G401 (cell line): ENCODE measurements at places on chromosomes 6 and 20.

DNA sequence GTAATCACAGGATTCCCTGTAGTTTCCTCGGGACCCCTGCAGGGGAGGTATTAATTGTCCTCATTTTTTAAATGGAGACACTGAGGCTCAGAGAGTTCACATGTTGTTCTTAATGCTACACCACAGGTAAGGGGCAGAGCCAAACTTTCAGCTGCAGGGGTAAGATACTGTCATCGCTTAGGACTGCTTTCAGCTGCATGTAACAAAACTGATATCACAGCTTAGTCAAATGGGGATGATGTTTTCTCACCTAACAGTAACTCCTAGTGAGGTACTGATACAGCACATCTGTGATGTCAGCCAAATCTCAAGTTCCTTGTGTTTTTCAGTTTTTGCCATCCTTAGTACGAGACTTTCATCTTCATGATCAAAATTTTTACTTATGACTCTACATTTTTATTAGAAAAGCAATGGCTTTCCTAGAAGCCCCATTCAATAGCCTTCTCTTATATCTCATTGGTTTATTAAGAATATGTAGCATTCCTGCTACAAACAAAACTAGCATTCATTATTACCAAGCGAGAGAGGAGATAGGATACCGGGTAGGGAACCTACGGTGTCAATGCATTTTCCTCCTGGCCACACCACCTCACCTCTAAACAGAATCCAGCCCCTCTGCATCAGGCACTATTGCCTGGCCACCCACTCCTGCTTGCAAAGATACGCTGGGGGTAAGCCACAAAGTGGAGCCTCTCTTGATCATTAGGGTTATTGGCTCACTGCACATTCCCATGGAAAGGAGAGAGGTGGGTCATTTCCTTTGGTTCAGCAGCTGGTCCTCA, 557.5 kb downstream of the CD83 start:
- DNase-seq = no peak

- DNase-seq = no peak
Observed at GRCh38 chr6:31465718-31466117, 32.2 kb upstream of the MICB start.

GRCh38 chr6:7343546-7344475, 30.8 kb upstream of the SSR1 start:
- DNase-seq = no peak

- DNase-seq = no peak
Observed at GRCh38 chr6:167769408-167770190, 57.1 kb upstream of the AFDN start.

- DNase-seq = peak; percentile 85
Observed at GRCh38 chr6:36692861-36693702, 4.5 kb upstream of the RAB44 start.

- no peak for DNase-seq
Observed at GRCh38 chr6:166304106-166304505, 4.1 kb downstream of the PRR18 start.

- no peak for DNase-seq
Observed at GRCh38 chr20:47490795-47491194, 10.9 kb upstream of the NCOA3 start.

GRCh38 chr6:18429655-18430297, 42.6 kb downstream of the RNF144B start:
- DNase-seq = no peak

DNA sequence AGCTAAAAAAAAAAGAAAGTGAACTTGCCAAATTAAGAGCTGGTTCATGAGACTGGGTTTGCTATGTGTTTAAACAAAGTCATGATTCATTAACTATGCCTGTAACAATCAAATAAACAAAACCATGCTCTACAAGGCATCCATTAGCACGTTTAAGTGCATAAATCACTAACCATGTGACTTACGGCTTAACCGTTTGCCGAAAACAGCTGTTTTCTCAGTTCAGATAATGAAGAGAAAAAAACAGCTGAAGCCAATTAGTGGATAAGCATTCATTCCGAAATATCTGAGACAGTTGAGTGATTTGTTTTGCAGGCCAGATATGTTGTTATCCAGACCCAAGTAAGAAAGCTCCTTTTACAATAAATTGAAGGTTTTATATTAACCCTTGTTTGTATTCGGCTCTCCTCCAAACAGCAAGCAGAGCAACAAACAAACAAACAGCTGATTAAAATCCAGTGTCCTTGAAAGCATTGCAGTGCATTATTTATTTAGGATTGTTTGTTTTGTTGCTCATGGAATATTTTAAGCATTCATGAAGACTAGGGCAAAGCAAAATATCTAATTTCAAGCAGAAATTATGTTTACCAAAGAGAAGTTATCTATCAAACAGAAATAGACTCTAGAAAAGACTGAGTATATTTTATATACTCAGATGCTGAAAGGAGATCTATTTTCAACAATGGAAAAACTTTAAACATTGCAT, 343.5 kb downstream of the RFPL4B start:
- DNase-seq = no peak

GRCh38 chr6:51271615-51272014, 452.9 kb downstream of the TFAP2B start:
- DNase-seq = no peak

DNA sequence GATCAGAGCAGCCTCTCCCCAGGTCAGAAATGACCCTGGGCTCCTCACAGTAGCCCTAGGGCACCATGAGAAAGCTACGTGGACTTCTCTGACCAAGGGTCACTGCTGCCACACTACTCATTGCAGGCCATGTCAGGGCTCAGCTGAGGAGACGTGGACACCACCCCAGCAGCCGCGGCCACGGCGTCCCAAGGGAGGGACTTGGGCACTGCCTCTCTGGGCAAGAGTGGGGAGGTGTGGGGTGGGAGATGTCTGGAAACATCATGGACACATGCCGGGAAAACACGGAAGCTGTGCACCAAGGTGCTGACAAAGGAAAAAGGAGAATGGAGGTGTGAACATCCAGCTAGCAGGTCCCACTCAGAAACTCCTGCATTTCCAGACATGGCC, 9.0 kb downstream of the GMEB2 start:
- DNase-seq = no peak

GRCh38 chr6:11039040-11039439, 5.1 kb downstream of the ELOVL2 start:
- DNase-seq = no peak

- DNase-seq = no peak
Observed at GRCh38 chr20:44501448-44501847, 20.4 kb downstream of the SERINC3 start.

- no peak for DNase-seq
Observed at GRCh38 chr20:992801-993535, 9.1 kb downstream of the RSPO4 start.

DNA sequence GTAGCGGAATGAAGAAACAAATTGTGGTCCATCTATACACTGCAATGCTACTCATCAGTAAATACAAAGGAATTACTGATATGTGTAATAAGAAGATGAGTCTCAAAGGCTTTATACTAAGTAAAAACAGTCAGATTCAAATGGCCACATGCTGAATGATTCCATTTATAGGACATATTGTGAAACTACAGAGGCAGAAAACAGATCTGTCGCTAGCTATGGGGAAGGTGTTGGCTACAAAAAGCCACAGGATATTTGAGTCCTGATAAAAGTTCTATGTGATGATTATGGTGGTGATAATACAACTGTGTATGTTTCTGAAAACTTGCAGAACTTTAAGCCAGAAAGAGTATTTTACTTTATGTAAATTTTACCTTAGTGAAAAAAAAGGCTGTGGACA, 313.2 kb downstream of the HDGFL1 start:
- no peak for DNase-seq

DNA sequence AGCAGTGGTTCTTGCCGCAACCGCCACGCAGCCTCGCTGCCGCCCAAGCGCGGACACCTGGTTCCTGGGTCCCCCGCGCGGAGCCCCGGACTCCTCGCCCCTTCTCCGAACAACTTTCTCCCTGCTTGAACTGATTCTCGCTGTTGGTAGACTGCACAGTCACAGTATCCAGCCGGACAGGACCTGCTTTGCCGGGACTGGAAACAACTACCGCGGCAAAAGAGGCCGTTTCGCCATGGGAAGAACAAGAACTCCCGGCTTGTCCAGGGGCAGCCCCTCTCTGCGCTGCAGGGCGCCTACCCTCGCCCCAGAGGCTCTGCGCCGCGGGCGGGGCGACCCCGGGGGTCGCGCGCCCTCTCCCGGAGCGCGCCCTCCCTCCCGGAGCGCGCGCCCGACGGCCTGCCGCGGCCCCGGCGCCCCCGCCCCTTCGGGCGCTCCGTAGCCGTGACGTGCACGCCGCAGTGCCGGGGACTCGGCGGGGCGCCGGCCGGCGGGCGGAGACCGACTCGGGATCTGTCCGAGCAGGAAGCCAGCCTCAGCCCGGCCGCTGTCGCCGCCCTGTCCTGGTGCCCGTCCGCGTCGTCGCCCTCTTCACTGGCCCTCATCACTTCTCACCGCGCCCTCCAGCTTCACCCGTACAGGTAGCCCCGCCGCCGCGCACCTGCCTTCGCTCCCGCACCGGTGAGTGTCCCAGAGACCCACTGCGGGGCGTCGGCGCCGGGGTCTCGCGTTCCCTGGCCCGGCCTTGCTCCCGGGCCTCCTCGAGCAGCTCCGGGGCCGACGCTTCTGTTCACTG, at the start of gene MYO6:
Gene MYO6, plus strand, starts transcription at position 497 of the 796 bp plus-strand sequence. CDS start 68,309 bp downstream, outside the sequence.
- peak; percentile 73 for DNase-seq

GRCh38 chr6:145621776-145622175, 113.5 kb downstream of the EPM2A start:
- no peak for DNase-seq

GRCh38 chr6:73367761-73368355, 1.8 kb downstream of the OOEP start:
- DNase-seq = peak; percentile 83

DNA sequence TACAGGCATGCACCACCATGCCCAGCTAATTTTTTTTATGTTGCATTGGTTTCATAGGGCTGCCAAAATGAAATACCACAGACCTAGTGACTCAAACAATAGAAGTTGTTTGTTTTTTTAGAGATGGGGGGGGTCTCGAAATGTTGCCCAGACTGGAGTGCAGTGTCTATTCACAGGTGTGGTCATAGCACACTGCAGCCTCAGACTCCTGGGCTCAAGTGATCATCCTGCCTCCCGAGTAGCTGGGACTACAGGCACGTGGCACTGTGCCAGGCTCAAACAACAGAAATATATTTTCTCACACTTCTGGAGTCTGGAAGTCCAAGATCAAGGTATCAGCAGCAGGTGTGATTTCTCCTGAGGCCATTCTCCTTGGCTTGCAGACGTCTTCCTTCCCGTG, 6.6 kb upstream of the SLC16A10 start:
- DNase-seq = no peak

DNA sequence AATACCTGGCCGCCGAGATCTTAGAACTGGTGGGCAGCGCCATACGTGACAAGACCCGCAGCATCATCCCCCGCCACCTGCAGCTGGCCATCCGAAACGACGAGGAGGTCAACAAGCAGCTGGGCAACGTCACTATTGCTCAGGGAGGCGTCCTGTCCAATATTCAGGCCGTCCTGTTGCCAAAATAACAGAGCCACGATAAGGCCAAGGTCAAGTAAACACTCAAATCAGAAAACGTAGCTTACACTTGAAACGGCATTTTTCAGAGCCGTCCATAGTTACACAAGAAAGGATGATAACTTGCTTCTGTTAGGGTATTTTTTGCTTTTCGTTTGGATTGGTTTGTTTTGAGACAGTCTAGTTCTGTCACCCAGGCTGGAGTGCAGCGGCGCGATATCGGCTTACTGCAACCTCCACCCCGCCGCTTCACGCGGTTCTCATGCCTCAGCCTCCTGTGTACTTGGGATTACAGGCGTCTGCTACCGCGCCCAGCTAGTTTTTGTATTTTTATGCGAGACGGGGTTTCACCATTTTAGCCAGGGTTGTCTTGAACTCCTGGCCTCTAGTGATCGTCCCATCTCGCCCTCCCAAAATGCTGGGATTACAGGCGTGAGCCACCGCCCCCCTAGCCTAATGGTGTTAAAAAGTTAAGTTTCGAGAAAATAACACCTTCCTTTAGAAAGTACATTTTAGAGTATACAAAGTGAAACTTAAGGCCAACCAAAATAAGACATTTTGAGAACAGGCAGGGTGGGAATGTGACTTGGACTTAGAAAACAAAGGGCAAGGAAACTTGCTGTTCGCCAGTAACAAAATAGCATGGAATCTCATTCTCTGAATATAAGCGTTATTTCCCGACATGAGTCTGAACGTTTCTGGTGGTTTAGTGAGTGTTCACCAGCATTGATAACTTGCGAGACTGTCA, 42.8 kb upstream of the HFE start:
- DNase-seq = peak; percentile 60

DNA sequence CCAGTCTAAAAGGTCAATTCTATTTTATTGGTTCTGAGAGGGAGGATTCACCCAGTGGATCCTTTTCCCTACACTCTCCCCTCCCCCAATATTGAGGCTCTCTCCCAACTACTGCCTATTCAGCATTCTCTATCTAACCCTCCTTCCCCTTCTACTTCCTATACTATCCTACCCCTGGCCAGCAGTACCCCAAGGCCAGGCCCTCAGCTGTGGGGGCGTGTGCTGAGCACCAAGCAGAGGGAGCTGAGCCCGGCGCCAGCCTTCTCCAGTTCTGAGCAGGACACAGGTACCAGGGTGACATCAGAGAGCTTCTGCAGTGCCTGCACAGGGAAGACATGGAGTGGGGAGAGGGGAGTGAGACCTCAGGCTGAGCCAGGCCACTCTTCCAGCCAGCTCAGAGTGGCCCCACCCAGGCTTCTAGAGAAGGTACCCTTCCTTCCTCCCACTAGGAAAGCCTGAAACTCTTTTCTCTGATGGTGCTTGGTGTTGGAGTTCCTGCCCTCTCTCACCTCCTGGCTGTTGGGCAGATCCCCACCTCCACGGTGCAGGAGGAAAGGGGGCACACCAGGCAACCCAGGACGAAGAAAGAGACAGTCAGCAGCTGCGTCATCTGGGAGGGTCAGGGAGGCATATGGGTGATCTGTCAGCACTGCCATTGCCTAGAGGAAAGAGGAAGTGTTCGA, 1.9 kb downstream of the DDAH2 start:
- DNase-seq = no peak

- no peak for DNase-seq
Observed at GRCh38 chr6:38018755-38019165, 199.2 kb downstream of the ZFAND3 start.

GRCh38 chr6:44540881-44541280, 153.4 kb downstream of the CDC5L start:
- DNase-seq = no peak

GRCh38 chr6:66926060-66926459, 1219.0 kb upstream of the EYS start:
- no peak for DNase-seq

- no peak for DNase-seq
Observed at GRCh38 chr6:90190752-90191395, 105.8 kb downstream of the BACH2 start.

- DNase-seq = no peak
Observed at GRCh38 chr20:49413677-49414076, 68.8 kb downstream of the KCNB1 start.

GRCh38 chr6:112086744-112087135, 542 bp downstream of the TUBE1 start:
- peak; percentile 67 for DNase-seq

DNA sequence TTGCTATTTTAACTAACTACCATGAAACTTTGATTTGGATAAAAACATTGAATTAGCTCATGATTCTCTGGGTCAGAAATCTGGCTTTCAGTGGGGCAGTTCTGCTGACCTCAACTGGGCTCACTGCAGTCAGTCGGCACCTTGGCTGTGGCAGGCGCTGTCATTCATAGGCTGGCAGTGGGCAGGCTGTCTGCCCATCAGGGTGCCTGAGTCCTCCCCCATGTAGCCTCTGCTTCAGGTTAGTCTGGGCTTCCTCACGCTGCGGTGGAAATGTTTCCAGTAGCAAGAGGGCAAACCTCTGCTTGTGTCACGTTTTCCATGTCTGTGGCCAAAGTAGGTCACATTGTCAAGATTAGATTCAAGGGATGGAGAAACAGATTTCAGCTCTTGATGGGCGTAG, 251.0 kb upstream of the TCF21 start:
- peak; percentile 55 for DNase-seq
